BJ (cell line): ENCODE measurements at places on chromosomes 6 and 20. TPM values are rescaled to one million over a fixed set of nuclear protein-coding genes. Genes with fewer than 3 reads are reported as not detected.
A peak's percentile ranks its signal among the peaks of the same experiment; 100 is the strongest.

GRCh38 chr6:44851176-44851575, 463.7 kb downstream of the CDC5L start:
- DNase-seq = no peak

GRCh38 chr6:18585032-18585573, 198.0 kb downstream of the RNF144B start:
- peak; percentile 1 for DNase-seq

GRCh38 chr6:56401477-56402070, 154.2 kb upstream of the COL21A1 start:
- DNase-seq = no peak

DNA sequence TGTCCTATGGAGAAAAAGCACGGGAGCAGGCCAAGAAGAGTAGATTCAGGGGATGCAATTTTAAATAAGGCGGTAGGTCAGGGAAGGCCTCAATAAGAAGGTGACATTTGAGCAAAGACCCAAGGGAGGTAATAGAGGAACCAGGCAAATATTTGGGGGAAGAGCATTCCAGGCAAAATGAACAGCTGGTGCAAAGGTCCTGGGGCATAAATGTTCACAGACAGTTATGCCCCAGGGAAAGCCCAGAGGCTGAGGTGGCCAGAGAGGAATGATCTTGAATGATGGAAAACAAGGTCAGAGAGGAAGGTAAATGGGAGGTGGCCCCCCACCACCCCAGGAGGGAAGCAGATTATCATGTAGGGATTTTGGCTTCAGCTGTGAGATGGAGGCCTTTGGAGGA, 47.4 kb upstream of the SIRPA start:
- DNase-seq = no peak

MMP24 gene
- polyA plus RNA-seq = 1.5 and 2.3 TPM in 2 replicates

PPP1R3G gene
- polyA plus RNA-seq = 0.39 and 0.50 TPM in 2 replicates

TP53RK gene
- polyA plus RNA-seq = 7.2 and 11.0 TPM in 2 replicates

CST11 gene
- not detected in 2 replicates for polyA plus RNA-seq

ATP9A gene
- 23.2 and 26.0 TPM in 2 replicates for polyA plus RNA-seq

CST7 gene
- 0.09 TPM in 1 of 2 replicates, not detected in the other for polyA plus RNA-seq

ID1 gene
- polyA plus RNA-seq = 126 and 135 TPM in 2 replicates
